ENCODE measurements at places on chromosomes 1 and 21.

DNA sequence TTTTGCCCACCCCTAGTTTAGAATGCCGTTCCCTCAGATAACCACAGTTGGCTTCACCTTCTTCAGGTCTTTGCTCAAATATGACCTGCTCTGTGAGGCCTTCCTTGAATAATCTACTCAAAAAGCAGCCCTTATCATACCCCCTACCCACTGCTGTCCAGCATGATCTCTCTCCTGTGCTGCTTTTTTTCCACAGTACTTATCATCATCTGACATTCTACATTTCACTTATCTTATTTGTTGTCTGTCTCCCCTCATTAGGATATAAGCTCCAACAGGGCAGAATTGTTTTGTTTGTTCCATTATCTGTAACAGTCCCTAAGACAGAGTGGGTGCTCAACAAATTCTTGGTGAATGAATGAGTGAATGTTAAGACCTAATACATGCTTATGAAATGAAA is 18.1 kb downstream of the USP24 start:
- H3K4me1 ChIP-seq: peaks cover 7% of the 10 kb centered on the region
- DNase-seq: no peak
- peaks cover 1% of the 10 kb centered on the region for H3K36me3 ChIP-seq
- no peak overlapping the region for H3K4me3 ChIP-seq

DNA sequence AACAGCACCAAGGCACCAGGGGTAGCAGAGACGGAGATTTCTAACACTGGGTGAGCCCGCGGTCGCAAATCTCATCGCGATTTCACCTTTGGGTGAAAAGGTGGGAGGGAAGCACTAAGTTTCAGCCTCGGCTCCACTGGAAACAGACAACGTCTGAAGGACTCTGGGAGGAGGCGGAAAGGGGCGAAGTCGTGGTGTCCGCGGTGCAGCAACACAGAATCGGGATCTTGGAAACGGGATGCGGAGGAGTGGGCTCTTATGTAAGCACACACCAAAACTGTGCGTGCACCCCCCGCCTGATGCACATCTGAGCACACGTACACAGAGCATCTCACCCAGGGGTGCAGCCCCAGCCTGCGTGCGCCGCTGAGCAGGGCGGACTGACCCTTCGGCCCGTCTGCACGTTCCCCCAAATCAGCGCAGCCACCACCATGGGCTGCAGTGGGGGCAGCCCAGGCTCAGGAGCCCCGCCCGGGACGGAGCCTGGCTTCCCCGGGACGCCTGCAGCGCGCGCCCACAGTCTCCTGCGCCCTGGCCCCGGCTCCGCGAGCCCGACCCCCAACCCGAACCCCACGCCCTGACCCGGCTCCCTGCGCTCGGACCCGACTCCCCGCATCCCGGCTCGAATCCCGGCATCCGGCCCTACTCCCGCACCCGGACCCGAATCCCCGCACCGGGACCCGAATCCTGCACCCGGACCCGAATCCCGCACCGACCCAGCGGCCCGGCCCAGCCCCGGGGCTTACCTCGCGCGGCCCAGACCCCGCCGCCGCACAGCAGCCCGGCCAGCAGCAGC is 670 bp downstream of the CLSTN1 start:
- peak overlapping the region; percentile 39 for H3K27ac ChIP-seq
- peak overlapping the region; percentile 94 for H3K4me3 ChIP-seq
- no peaks in the 10 kb centered on the region for H3K36me3 ChIP-seq

DNA sequence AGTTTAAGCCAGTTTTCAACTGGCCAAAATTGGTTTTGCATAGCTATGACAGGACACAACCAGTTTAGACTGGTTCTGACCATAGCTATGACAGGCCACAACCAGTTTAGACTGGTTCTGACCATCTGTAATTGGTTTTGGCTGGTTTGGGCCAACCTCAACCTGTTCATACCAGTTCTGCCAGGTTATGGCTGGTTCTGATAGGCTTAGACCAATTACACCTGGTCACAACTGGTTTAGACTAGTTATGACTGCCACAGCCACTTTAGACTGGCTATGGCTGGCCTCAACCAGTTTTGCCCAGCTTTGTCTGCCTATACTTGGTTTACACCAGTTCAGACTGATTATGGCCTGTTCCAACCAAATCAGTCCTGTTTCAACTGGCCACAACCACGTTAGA is 353.2 kb upstream of the CAMK1G start:
- no peaks in the 10 kb centered on the region for H3K36me3 ChIP-seq
- no peaks in the 10 kb centered on the region for H3K4me1 ChIP-seq
- no peak overlapping the region for H3K27ac ChIP-seq
- no peak for DNase-seq

DNA sequence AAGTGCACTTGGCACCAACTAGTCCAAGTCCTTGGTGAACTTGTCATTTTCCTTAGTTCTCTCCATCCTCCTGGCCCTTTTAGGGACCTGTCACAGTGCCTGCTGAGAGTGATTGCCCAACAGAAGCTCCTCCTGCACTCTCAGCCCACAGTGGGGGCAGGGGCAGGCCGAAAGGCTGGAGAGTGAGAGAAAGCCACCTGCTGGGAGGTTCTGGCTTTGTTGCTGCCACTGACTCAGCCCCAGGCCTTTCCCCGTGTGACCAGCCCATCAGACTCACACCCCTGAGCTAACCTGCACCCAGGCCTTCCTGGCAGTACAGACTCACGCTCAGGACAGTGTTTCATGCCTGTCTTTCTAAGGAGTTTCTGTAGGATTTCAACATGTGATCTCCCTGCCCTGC is 17.1 kb upstream of the PROK1 start:
- no peaks in the 10 kb centered on the region for H3K36me3 ChIP-seq
- DNase-seq: peak; percentile 20
- H3K4me3 ChIP-seq: no peak overlapping the region
- peaks cover 2% of the 10 kb centered on the region for H3K4me1 ChIP-seq

DNA sequence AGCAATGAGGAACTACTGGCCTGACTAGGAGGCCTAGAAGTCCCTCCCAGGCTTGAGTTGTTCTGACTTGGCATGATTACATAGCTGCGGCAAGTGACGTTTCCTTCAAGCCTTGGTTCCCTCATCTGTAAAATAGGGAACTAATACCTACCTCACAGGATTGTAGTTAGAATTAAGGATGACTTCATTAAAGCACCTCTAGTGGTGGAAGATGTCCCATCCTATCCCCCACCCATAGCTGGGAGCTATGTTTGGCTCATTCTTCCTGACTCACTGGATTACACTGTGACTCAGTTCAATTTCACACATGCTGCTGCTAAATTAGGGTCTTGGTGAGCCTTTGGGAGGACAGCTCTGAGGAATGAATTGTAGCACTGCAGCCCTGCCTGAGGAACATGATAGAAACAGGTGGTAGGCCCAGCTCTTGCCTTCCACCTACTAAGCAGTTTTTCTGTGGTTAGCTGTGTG is 6.0 kb upstream of the SHISA4 start:
- H3K36me3 ChIP-seq: no peaks in the 10 kb centered on the region
- no peak overlapping the region for H3K27ac ChIP-seq
- peaks cover 23% of the 10 kb centered on the region for H3K4me1 ChIP-seq
- no peak overlapping the region for H3K4me3 ChIP-seq

Data from IMR-90 (cell line).